ENCODE measurements at places on chromosomes 6 and 20.

DNA sequence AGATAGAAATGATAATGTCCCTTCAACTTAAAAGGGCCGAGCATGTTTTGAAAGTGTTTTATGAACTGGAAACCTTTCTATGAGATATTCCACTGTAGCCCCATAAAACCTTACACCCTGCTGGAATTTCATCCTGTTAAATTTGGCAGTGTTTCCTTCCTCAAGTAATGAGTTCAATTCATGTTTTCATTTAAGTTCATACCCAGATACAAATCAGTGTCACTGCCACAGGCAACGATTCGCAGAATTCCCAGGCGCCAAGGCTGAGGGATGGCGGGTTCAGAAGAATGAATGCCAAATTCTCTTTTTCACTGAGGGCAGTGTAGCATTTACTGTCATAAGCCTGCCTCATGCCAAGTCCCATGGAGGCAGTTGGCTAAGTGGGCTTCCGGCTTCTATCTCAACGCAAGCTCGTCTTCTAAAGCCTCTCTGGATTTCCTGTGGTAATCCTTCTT, 511.8 kb upstream of the ID4 start:
- DNase-seq: no peak

GRCh38 chr6:97812940-97813339, 529.9 kb upstream of the MMS22L start:
- DNase-seq: no peak

DNA sequence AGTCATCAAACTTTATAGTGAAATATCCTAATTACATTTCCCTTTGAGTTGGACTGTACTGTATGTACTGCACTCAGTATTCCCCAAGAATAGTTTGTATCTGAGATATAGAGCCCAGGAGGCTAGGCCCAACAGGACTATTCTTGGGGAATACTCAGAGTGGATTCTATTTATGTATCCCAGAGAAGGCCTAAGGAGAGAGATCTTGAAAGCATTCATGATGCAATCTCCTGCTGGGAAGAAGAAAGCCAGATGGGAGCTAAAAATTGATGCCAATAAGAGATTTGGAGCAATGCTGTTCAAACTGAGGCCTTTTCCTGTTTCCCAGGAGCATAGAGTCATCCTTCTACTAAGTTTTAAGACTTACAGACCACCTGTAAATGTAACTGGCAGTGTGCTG, 452.1 kb upstream of the PLCB4 start:
- no peak for DNase-seq

- no peak for DNase-seq
Observed at GRCh38 chr6:56695702-56696101, 53.0 kb upstream of the DST start.

Data from GF-D8 (cell line).